Left renal cortex interstitium (tissue), 4 donors: ENCODE measurements at places on chromosomes 11 and 22. TPM values are rescaled to one million over a fixed set of nuclear protein-coding genes. Genes with fewer than 3 reads are reported as not detected.

DNA sequence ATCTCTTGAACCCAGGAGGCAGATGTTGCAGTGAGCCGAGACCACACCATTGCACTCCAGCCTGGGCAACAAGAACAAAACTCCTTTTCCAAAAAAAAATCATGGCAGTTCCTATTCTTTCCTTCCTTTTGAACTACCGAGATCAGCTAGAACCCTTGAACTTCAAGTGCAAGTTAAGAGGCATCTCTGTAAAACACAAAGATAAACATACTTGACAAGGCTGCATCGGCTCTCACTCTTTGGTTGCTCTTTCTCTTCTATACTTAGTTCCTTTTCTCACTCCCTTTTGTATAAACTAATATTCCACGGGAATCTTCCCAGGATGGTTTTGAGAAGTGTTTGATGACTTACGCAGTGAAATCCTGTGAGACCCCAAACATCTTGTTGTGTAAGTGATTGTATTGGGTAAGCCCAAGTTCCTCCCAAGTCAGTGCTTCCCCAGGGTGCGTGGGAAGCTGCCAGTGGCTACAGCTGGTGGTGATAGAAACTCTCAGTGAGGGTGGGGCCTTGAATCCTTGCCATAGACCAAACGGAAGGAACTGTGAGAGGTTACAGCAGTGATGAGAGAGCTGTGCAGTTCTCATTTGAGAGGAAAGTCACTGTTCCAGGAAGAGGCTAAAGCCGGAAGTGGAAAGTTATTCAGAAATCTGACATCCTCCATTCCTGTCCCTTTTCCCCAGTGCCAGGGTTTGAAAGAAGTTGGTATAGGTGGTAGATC lies 24.1 kb upstream of the CDC42EP2 start:
- no peak for DNase-seq

DNA sequence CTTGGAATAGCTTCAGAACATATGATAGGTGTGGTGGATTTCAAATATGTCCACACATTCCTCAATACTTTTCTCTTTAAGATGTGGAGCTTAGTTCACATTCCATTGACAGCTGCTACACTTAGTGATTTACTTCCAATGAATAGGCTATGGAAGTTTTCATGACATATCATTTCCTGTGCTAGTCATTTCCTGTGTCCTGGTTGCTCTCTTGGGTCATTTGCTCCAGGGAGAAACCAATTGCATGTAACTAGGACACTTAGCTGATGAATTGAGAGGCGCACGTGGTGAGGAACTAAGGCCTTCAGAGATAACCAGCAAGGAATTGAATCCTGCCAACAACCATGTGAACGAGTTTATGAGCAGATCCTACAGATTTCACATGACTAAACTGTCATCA lies 120.9 kb downstream of the SLC17A6 start:
- no peak for DNase-seq

- DNase-seq: no peak
Measured at GRCh38 chr11:116164843-116165242, 607.9 kb downstream of the BUD13 start.

- no peak for DNase-seq
Measured at GRCh38 chr11:124276081-124276480, 19.9 kb downstream of the OR8G5 start.

DNA sequence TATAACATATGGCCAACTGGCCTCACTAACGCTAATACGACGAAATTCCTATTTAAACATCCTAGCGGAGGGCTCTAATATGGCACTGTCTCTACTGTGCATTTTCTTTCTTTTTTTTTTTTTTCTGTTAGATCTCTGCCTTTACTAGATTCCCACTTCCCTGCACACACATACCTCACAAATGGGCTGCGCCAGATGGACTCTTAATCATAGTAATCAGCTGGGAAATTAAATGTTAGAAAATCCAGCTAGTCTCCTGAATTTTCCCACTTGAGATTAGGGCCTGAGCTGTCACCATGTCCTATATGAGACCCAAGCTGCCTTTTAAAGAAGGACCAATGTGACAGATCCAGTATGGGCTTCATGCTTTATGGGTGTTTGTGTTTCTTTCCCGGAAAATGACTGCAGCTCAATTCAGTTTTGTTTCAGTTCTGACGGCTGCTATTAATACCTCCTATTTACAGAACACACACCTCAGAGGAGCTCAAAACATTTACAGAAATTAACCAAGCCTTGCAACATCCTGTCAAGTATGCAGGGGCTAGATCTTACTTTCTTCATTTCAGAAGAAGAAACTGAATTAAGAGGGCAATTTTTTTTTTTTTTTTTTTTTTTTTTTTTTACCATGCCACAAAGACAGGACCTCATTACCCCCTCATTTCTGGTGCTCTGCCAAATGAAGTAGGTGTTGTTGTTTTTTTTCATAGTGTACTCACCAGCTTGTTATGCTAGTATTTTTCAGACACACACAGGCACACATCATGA lies 49.8 kb upstream of the BLID start:
- no peak for DNase-seq

DNA sequence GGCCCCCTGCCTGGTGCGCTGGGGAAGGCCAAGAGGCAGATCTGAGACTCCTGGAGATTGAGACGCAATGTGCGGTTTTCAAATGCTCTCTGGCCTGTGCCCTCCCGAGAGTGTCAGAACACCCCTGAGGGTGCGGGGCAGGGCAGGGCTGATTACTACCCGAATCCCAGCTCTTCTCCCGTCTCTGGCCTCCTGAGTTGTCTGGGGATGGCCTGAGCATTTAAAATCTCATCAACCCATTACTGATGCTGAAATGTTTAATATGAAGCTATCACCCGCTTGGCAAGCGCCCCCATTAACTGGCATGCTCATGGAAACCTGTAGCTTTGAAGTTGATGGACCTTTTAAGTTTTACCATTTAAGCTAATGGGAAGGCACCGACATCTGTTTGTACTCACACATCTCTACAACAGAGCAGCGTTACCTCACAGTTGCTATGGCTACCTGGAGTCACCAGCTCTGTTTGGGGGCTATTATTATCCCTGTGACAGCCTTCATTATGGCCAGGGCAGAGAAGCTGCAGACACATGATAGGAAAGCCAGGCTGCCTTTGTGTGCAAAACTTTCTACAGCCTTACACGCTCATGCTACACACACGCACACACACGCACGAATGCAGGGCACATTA lies 3.6 kb upstream of the MB start:
- DNase-seq: no peak

GRCh38 chr11:68116126-68116525 lies 5.1 kb downstream of the CHKA start:
- no peak for DNase-seq

PTS gene
- 48.7 TPM for polyA plus RNA-seq

WNT11 gene
- 22.7 TPM for polyA plus RNA-seq
